ENCODE measurements at places on chromosomes 3 and 15.

GRCh38 chr3:25903371-25904129 is 113.7 kb downstream of the OXSM start:
- no peak for DNase-seq

DNA sequence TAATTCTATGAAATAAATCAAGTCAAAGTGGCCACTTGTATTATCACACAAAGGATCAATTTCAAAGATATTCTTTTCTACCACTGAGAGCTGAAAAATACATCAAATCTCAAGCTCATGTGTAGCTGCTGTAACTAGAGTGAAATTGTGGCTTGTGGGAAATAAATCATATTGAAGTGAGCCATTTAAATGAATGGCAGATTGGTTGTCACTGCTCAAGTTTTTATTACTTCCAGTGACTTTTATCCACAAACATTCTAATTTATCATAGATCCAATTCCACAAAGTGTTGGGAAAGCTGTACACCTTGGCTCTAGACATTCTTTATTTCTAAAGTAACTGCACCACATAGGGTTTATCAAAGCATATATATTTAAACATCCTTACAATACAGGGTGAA is 285.4 kb downstream of the CNTN3 start:
- DNase-seq, result no peak

DNA sequence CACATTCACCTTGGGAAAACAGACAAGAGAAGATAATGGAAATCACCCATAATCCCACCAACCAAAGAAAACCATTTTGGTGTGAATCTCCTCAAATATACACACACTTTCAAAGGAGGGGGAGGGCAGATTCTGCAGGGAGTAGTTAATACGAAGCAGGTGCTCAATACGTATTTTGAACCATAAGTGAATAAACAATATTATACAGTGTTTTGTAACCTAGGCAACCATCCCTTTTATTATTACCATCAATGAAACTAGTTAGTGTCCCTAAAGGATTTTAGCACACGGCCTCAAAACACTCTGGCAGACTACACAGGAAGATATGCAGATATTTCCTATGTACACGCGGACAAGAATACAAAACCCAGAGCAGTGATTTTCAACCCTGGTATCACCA is 6.1 kb downstream of the OSBPL10 start:
- no peak for DNase-seq

DNA sequence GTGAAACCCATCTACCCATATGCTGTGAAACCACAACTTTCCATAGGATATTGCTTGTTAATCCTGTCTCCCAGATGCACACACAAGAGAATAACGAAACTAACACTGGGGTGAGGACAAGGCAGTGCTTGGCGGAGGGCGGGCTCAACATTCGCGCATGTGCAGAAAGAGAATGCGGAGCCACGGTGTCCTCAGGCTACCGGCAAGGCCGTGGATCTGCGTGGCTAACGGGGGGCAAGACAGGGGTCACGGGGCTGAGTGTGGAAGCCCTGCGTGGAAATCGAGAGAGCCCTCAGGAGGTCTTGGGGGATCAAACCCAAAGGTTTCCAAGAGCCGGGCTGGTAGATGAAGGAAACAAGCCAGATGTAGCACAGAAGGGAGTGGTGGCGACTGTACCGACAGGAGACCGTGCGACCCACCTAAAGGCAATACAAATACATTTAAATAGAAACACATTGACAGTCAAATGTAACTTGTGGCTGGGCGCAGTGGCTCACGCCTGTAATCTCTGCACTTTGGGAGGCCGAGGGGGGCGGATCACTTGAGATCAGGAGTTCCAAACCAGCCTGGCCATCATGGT is 48.5 kb upstream of the TRA2B start:
- no peak for DNase-seq

DNA sequence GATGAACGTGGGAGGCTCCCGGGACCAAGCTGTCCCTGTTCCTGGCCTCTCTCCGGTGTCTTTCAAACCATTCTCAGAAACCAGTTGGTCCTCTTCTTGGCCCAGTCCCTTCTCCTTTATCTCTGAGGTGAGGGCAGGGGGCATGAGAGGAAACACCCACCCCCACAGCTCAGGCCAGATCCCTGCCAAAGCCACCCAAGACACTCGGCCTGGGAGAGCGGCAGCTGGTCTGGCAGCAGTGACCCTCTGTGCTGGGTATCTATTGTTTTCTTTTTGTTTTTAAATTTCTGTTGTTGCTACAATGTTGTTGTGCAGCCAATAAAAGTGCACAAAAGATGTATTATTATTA is 27.3 kb downstream of the ACSBG1 start:
- no peak for DNase-seq

- DNase-seq, result no peak
Measured at GRCh38 chr3:171489348-171489747, 29.1 kb upstream of the TNIK start.

All from amniotic stem cell (primary cell).